ENCODE measurements at places on chromosomes 7 and 10. TPM values are rescaled to one million over a fixed set of nuclear protein-coding genes. Genes with fewer than 3 reads are reported as not detected.

CRHR2 gene
- total RNA-seq: not detected

PNLIPRP3 gene
- total RNA-seq: not detected

AVL9 gene
- total RNA-seq: 39.3 TPM

ARHGAP22 gene
- 2.2 TPM for total RNA-seq

PROSER2 gene
- total RNA-seq: 1.9 TPM

CHRM2 gene
- total RNA-seq: not detected

CCL24 gene
- total RNA-seq: not detected

CPED1 gene
- not detected for total RNA-seq

SPDYE9 gene
- not detected for total RNA-seq

NKX6-2 gene
- not detected for total RNA-seq

FAM20C gene
- 2.0 TPM for total RNA-seq

DNA sequence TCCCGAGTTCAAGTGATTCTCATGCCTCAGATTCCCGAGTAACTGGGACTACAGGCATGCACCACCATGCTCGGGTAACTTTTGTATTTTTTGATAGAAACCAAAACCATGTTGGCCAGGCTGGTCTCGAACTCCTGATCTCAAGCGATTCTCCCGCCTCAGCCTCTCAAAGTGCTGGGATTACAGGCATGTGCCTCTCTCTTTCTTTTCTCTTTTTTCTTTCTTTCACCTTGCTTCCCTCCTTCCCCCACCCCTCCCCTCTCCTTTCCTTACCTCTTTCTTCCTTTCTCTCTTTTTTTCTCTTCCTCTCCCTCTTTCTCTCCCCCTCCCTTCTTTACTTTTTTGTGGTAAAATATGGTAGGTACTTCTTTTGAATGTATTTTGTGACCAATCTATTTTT is 62.2 kb downstream of the ANKRD61 start:
- no peak for DNase-seq

DNA sequence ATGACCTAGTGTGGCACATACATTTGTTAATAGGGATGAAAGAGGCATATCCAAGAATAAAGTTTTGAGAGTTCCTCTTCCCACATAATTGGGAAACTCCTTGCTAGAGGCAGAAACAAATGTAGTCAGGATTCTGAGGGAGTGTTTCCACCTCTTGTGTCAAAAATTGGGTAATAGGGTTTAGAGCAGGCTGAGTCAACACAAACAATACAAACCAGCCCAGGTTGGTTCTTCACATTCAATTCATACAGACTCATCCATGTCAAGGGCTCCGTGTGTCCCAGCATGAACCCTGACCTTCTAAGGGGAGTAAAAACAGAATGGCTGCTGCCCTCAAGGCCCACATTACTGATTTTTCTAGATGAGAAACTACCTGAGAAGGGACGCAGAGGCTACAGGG is 75.3 kb downstream of the GLI3 start:
- DNase-seq: no peak

- DNase-seq: no peak
Observed at GRCh38 chr7:22861576-22861975, 38.9 kb upstream of the TOMM7 start.

DNA sequence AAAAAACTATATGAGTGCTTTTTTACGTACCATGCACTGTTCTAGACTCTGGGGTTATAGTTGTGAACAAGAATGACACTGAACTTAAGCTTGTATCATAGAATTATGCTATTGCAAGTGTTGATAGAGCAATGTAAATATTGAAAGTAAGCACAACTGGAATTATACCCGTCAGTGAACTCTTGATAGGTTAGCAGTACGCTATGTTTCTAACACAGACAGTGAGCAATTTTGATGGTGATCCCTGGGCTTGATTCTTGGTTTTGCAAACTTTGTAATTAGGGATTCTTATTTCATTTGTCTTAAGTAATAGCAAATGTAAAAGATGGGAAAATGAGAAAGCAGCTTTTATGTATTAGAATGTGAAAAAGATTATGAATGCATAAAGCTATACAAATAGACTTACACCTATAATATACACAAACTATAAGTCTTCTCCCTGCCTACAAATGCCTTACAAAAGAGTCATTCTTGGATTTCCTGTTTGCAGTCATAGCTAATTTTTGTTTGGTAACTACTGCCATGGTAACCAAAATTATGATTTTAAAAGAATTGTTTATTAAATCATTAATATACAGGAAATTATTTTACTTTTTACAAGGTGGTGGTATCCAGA is 6.7 kb downstream of the TES start:
- no peak for DNase-seq

GRCh38 chr7:166338-167060 is 25.9 kb upstream of the FAM20C start:
- no peak for DNase-seq

GRCh38 chr7:43615558-43616145 is 32.7 kb downstream of the STK17A start:
- DNase-seq: no peak

- no peak for DNase-seq
Observed at GRCh38 chr10:131418681-131419080, 107.2 kb upstream of the TCERG1L start.

- DNase-seq: no peak
Observed at GRCh38 chr10:23412223-23412622, 26.7 kb upstream of the OTUD1 start.

GRCh38 chr10:51675088-51675487 is 24.3 kb downstream of the CSTF2T start:
- no peak for DNase-seq

- no peak for DNase-seq
Observed at GRCh38 chr10:74892839-74893238, 66.4 kb downstream of the KAT6B start.

DNA sequence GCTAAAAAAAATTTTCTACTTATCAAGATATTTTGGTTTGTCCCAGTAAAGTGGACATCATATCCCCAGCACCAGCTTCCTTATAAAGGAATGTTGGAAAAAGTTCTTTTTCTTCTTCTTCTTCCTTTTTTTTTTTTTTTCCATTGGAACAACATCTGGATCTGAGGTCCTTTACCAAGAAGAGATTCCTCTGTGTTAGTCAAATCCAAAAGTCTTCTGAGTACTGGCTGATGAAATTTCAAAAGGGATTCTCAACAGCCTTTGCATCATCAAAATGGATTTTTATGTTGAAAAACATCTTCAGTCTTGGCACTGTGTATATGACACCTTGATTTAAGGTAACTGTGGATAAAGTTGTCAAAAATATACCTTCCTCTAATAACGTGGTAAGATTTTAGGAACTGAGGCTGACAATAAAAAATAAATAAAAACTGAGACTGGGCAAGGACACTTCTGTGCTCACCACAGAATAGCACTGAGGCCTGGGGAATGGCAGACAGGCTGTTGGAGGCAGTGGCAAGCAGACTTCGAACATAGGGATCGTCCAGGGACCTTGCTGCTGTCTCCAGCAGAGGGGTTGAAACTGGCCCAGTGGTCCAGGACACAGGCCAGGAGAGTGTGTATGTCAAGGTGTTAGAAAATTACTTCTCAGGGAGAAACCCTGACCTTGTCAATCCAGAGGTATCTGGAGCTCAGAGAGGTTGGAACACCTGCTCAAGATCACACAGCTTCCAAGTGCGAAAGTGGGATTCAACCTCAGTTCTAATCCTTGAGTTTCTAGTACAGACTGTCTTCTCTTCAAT is 130.4 kb downstream of the PTPN20 start:
- no peak for DNase-seq

DNA sequence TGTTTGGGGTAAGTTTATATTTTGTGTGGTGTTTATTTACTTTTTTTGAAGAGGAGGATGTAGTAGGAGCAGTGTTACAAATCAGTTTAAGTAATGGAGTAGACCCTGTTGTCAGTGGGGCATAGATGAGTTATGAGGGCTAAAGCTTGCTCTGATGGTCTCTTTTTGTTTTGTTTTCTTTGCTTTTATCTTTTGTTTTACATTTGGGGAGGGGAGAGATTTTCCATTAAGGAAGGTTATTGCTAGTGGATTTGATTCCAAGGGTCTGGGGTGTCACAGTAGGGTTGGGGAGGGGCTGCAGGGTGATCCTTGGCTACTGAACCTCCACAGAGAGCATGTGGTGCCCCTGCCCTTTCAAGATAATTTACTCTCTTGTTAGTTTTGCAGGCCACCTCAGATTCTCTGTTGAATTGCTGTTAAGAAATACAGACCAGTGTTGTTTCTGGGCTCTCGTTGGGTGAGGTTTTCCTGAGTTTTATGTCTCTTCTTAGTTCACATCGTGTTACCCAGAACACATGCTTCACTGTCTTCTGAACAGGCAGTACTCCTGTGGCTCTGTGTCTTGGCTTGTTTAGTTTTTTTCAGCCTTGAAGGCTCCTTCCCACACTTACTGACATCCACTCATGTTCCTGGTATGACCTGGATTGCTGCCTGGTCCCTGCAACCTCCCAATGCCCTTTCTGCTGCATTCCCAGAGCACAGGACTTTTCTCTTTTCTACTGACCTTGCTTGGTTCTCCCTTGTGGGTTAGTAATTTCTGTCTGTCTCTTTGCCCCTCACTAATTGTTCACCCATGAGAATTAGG is 4.2 kb downstream of the KIFBP start:
- no peak for DNase-seq

DNA sequence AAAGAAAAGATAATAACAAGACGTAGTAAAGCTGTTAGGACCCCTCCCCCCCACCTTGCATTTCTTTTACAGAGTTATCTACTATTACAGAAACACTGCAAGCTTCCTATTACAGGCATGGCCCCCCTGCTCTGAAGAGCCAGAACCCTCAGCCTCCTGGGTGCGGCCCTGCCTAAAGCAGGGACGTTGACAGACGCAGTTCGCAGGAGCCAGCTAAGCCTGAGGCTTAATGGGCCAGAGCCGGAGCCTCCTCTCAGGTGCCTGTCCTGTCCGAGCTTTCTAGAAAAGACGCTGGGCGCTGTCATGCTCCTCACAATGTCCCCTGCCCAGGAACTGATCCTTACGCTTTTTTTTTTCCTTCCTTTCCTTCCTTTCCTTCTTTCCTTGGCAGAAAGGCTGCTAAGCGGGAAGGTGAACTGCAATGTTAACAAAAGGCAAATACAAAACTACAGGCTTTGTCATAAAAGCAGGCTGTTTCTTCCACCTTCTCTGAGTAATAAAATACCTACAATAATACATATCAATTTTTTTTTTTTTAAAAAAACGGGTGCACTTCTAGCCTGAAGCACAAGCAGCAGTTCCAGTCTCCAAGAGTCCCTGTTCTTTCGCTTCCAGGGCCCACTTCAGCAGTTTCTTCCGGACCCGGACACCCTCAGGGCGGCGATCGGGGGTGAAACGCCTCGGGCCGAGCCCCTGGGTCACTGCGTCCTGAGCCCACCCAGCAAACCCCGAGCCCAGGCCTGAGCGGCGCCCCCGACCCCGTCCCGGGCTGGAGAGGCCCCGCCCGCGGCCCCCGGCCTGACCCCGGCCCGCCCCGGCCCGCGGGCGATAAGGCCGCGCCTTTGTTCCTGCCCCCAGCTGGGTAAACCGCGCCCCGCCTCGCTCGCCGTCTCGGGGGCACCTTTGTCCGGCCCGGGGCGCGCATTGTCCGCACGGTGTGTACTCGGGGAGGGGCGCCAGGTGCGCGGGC is 11.2 kb downstream of the MNX1 start:
- DNase-seq: no peak

DNA sequence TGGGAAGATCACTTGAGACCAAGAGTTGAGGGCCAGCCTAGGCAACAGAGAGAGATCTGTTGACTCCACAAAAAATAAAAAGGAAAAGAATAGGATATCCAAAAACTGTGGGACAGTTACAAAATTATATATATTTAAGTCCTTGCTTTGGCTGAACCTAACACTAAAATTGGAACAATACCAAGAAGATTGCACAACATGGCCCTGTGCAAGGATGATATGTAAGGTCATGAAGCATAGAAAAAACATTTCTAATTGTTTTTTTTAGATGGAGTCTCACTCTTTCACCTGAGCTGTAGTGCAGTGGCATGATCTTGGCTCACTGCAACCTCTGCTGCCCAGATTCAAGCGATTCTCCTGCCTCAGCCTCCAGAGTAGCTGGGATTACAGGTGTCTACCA is 139.0 kb downstream of the TPST1 start:
- no peak for DNase-seq

- DNase-seq: no peak
Observed at GRCh38 chr7:17965603-17966002, 25.3 kb upstream of the SNX13 start.

DNA sequence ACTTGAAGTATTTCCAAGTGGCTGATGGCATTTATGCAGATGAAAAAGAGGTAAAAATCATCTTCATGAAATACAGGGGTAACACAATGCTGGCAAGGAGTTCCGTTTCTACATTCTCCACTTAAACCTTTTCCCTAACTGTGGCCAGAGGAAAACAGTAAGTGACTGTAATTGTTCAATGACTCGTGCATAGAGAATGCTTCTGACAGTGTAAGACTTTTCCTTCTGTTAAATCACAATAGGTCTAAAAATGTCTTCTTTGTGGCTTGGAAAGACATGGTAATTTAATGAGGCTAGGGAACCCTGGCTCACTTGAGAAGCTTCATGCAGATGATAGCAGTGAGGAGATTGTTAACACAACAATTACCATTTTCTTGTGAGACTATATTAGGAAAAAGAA is 50.3 kb upstream of the RSU1 start:
- DNase-seq: no peak

GRCh38 chr10:43386549-43386948 is 15.1 kb downstream of the FXYD4 start:
- no peak for DNase-seq

- DNase-seq: no peak
Observed at GRCh38 chr10:32379950-32380551, 33.1 kb upstream of the EPC1 start.

DNA sequence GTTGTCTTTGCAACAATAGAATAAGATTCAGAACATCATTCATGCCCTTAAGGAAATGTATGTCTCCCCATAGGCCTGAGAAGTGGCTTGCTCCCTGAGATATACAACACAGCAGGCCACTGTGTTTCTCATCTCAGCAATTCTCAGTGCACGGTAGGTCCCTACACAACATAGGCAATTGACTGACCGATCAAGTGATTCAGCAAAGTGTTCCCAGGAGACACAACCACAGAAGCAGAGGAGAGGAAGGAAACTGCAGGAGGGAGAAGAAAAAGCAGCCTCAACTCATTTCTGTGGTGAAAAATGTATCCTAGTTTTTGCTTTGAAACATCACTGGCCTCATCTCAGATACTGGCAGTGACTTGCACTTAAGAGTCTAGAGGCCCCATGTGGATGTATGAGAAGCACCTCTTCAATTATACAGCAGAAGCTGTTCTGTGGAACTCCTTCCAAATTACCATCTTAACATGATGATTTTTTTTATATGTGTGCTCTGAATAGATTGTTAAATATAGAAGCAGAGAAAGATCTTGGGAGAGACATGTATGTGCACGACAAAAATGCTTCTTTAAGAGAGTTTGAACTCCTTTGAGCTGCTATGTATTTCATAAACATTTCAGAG is 306.8 kb downstream of the XPNPEP1 start:
- DNase-seq: no peak

GRCh38 chr10:48231178-48231577 is 43.3 kb downstream of the FRMPD2 start:
- DNase-seq: no peak

DNA sequence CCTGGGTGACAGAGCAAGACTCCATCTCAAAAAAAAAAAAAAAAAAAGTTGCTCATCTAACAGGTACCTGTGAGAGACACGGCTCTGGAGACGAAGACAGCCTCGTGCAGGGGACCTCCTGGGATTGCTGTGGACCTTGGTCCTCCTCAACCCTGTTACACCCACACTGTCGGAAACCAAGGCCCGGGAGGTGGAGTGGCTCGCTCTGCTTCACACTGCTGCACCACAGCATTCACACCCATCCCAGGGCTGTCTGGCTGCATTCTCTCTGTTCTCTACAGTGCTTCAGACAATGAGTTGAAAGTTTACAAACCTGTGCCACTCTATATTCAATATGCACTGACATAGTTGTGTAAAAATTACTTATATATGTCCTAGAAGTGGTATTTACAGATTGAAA is 101.0 kb upstream of the TNS3 start:
- no peak for DNase-seq
